Left lung (tissue), 14 donors: ENCODE measurements at places on chromosomes 3 and 15. TPM values are rescaled to one million over a fixed set of nuclear protein-coding genes. Genes with fewer than 3 reads are reported as not detected.

The AGTR1 gene
- total RNA-seq: 7.4 TPM

The TMEM207 gene
- not detected for total RNA-seq

The MNS1 gene
- 4.1 TPM for total RNA-seq

The CGNL1 gene
- 31.2 TPM for total RNA-seq

The CNTN4 gene
- 7.6 TPM for total RNA-seq
